ENCODE measurements at places on chromosomes 13 and 19.

- DNase-seq, result peak; percentile 80
These were observed 22.5 kb downstream of the C13orf46 start for GRCh38 chr13:113951246-113951999.

- DNase-seq, result no peak
These were observed 24.0 kb upstream of the EIF3G start for GRCh38 chr19:10143681-10144080.

DNA sequence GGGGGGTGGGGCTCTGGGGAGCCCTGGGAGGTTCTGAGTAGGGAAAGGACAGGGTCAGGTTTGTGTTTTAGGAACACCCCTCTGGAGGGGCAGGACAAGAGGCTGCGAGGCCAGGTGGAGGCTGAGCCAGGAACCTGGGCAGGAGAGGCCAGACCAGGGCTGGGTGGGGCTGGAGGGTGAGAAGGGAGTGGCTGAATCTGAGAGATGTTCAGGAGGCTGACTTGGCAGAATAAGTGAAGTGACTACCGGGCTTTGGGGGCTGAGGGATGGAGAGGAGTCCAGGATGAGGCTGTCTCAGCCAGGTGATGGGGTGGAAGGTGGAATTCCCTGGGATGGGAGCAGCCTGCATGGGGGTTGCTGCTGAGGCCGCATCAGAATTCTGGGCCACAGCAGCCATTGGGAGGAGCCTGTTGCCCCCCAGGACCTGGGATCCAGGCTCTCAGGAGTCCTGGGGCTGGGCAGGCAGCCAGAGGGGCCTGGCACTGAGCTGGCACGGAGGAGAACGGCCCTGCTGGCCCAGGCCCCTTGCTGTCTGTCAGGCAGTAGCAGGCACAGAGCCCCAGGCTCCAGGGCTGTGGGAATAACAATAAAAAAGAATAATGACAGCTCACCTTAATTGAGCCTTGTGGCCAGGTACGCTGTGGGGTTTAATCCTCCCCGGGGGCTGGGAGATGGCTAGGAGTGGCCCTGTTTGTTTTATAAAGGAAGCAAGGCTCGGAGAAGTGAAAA, 3.3 kb downstream of the PPP5C start:
- no peak for DNase-seq

DNA sequence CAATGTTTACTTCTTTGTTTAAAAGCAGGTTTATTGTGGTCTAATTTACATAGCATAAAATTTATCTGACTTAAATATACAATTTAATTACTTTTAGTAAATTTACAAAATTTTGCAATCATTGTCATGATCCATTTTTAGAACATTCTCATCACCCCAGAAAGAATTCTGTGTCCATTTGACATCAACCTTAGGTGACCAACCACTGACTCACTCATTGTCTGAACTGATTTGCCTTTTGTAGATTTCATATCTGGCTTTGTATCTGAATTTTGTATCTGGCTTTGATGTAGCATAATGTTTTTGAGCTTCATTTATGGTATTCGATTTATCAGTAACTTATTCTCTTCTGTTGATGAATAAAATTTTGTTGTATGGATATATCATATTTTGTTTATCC, 40.4 kb downstream of the EDNRB start:
- DNase-seq, result no peak

DNA sequence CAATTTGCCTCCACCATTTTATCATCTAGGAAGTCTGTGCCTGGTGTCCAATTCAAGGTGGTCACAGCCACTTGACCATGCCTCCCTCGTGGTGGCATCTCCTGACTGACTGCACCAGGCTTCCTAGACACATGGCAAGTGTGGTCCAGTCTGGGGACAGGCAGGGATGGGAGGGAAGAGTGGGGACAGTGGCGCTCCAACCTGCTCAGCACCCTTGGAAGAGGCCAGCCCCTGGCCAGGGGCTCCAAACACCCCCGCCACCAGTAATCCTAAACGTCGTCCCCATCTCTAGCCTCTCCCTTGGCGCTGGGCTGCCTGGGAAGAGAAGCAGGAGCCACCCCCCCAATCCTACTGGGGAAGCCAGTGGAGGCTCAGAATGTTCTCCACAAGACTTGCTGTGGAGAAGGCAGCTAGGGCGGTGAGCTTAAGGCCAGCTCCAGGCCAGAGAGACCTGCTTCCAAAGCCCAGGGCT, 2.7 kb downstream of the RPL36 start:
- DNase-seq, result no peak

DNA sequence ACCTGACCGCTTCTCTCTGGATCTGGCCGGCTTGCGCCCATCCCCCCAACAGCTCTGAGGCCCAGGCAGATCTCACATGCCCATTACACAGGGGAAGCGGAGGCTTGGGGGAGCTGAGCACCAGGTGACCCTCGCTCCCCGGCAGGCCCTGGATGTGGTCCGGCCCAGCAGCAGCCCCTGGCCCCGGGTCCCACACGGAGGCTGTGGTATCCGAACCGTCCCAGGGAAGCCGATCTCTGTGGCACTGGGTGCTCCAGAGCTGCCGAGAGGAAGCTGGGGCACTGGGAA, 27.7 kb downstream of the SBNO2 start:
- DNase-seq, result no peak

DNA sequence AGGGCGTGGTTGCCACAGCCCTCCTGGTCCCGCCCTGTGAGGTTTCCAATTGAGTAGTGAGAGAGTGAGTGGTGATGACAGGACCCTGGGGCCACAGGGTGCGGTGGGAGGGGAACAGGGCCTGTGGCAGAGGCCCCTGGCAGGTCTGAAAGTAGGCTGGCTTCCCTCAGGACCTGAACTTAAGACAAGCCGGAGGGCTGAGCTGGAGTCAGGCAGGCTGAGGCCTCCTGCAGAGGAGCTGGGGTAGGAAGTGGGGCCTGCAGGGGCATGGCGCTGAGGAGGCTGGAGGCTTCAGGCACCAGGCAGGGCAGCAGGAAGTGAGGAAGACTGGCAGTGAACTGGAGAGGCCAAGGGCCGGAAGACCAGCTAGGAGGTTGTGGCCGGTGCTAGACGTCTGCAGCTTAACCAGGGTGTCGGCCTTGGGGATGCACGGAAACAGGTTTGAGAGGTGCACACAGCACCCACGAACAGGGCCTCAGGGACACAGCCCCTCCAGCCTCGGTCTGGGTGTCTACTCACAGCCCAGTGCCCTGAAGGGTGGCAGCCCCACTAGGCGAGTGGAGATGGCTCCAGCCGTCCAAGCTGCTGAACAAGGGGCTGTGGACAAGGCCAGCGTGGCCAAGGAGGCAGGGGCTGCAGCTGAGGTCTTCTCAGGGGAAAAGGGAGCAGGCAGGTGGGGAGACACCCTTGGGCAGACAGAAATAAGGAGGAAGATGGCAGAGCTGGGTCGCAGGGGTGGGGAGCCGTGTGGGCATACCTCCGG, 17.8 kb downstream of the POP4 start:
- DNase-seq, result no peak

DNA sequence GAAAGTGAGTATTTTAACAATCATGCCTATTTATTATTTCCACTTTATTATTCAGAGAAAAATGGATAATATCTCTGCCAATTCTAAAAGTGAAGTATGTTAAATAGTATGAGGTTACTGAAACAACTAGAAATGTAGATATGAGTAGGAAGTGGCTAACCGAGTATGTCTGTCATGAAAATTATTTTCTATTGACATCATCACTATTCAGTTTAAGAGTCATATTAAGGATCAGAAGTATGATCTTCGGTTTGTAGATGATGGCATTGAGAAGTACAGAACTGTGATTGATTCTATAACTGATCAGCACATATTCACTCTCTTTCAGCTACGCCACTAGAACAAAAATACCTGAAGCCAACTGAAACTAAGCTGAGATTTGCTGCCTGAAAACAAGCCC, 146.4 kb upstream of the SLITRK5 start:
- no peak for DNase-seq

- no peak for DNase-seq
These were observed 8.2 kb downstream of the CLC start for GRCh38 chr19:39729594-39729993.

- DNase-seq, result peak; percentile 49
These were observed 16.0 kb upstream of the EMC10 start for GRCh38 chr19:50460161-50460765.

DNA sequence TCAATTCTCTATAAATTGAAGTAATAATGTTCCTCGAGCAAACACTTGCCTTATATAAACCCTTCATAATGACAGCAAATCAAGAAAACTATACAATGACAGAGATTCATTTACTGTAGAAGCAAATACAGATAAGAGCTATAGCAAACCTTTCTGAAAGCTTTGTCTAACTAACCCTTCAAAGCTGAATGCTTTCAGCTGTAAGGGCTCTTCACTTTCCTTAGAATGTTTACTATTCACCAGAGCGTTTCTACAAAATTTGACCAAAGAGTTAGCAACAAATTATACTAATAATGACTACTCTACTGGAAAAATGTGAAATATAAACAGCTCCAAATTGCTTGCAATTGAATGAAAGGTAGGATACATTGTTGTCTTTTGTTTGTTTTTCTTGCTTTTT, 218.1 kb downstream of the SLITRK5 start:
- DNase-seq, result no peak

- no peak for DNase-seq
These were observed 53.1 kb downstream of the C13orf46 start for GRCh38 chr13:113920606-113921286.

- DNase-seq, result no peak
These were observed 24.2 kb downstream of the NEK5 start for GRCh38 chr13:52104624-52105023.

- no peak for DNase-seq
These were observed 10.9 kb upstream of the RCBTB1 start for GRCh38 chr13:49596221-49596620.

DNA sequence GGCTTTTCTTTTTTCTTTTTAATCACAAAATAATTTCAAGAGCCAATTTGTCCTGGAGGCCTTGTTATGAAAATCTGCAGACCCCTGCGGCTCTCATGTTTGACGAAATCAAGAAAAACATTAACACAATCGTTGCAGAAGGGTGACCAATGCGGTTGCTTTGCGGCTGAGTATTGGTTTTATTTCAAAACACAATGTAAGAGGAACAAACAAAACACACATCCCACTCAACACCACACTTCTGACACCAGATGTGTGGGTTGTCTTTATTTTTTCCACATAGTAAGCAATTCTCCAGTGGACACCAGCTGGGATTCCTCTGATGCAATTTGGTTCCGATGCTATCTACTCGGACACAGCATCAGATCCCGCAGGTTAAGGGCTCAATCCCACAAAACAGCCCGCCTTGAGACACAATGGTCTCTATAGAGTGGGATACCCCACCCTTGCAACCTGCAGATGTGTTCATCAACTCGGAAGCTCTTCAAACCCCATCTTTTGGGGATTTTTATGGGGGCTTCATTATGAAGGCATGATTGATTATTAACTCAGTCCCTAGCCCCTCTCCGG, 21.9 kb upstream of the CCDC124 start:
- DNase-seq, result no peak

- DNase-seq, result no peak
These were observed 94.3 kb downstream of the NHLRC3 start for GRCh38 chr13:39132286-39133230.

Data from retina (tissue), 1 donor.